ENCODE measurements at places on chromosomes 16 and 17.

DNA sequence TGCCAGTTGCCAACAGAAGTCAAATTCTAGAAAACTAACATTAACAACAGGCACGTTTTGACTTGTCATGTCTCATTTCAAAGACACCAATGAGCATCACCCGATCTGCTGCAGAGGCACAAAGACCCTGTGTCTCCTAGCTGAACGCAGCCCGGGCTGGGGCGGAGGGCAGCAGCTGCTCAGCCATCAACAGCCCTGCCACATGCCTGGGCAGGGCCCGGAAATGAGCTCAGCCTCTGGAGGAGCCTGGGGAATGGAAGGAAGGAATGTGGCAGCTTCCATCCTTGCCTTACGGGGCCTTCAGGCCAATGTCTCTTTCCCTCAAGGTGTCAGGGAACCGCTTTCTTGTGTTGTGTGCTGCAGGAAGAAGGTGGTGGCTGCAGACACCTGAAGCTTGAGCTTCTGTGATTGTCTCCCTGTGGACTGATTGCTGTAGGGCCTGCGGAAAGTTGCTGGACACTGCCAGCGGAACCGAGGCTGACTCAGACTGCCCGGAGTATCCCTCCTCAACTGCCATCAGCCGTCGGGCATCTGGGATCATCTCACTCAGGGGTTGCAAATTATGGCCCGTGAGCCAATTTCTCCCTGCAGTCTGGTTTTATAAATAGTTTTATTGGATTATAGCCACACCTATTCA is 7.3 kb downstream of the CDH13 start:
- no peak for DNase-seq

DNA sequence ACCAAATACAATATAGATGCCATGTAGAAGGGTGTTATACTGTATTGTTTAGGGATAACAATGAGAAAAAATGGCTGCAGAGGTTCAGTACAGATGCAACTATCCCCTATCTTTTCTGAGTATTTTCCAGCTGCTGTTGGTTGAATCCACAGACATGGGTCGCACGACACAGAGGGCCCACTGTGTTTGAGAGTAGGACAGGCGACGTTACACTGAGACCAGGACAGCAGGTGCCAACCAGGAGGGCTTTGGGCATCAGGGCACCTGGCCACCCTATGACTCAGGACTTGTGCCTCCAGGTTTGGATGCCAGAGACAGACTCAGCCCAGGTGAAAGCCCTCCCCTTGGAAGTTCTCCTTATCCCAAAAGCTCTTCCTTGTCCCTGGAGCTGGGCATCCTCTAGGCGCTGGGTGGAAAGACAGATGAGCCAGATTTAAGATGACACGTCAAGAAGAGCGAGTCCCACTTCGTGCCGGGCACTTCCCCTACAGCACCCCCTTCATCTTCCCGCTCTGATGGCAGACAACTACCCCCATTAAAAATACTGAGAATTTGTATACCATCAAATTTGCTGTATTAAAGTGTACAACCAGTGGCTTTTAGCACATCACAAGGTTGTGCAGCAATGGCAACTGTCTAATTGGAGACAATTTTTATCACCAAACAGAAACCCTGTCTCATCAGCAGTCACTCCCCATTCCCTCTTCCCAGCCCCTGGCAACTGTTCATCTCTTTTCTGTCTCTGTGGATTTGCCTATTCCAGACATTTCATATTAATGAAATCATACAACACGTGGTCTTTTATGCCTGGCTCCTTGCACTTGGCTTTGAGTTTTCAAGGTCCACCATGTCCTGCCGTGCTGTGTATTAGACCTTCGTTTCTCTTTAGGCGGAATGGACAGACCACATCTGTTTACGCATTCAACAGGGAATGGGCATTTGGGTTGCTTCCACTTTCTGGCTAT is 30.6 kb downstream of the TNFRSF13B start:
- no peak for DNase-seq

- DNase-seq, result no peak
These were observed 140.2 kb downstream of the TMEM132E start for GRCh38 chr17:34719569-34719968.

GRCh38 chr17:31311526-31311925 is 2.3 kb downstream of the EVI2B start:
- peak; percentile 15 for DNase-seq

DNA sequence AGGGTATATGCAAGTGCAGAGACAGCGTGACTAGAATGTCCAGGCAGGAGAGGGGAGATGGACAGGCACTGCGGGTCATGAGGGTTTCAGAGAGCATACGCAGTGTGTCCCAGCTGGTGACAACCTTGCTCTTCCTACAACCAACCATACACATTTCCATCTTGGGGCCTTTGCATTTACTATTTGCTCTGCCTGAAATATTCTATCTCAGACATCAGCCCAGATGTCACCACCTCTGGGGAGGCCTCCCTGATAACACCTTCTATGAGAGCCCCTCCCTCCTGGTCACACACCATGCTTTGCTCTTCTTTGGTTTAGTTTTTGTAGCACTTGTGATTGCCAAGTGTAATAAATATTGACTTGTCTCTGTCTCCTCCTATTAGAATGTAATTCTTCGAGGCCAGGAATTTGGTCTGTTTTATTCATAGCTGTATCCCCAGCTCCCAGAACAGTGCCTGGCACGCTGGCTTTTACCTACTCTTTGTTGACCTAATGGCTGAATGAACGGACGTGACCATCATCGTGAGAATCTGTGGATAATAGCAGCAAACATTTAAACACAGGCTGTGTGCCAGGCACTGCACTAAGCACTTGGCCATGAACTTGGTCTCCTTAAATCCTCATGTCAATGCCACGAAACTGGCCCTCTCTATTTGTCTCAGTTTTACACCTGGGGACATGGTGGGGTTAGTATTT is 51.9 kb downstream of the PLCG2 start:
- DNase-seq, result no peak

DNA sequence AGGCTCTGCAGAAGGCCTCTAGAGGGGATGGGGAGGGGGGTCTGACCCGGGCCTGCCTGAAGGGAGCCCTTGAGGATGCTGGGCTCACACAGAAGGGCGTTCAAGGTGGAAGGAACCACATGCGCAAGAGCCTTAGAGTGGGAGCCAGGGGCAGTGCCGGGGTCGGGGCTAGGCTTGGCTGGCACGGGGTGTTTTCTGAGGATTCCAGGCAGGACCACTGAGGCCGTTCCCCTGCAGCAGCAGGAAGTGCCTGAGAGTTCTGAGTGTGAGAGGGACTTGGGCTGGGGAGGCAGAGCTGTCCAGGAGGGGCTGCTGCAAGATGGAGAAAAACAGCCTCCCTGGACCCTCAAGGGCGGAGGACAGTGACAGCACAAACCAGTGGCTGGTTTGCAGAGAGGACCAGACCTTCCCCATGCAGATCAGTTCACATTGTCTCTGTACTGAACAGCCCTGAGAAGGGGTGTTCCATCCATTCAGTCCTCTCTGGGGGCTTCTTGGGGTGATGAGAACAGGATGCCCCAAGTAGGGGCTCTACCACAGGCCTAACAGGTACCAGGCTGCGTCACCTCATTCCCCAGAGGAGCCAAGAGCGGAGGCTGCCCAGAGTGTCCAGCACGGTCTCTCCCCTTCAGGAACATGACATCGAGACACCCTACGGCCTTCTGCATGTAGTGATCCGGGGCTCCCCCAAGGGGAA is 3.4 kb downstream of the NDRG4 start:
- DNase-seq, result no peak

GRCh38 chr16:81642107-81642436 is 137.0 kb upstream of the PLCG2 start:
- no peak for DNase-seq

GRCh38 chr17:76036497-76037261 is 9.6 kb upstream of the EVPL start:
- DNase-seq, result no peak

- DNase-seq, result no peak
These were observed at the start of gene GPR179 for GRCh38 chr17:38343608-38344419. GPR179 (minus strand) TSS chr17:38343956; CDS start chr17:38343789, 167 bp downstream.

GRCh38 chr17:72471296-72471695 is 350.5 kb downstream of the SOX9 start:
- DNase-seq, result no peak

DNA sequence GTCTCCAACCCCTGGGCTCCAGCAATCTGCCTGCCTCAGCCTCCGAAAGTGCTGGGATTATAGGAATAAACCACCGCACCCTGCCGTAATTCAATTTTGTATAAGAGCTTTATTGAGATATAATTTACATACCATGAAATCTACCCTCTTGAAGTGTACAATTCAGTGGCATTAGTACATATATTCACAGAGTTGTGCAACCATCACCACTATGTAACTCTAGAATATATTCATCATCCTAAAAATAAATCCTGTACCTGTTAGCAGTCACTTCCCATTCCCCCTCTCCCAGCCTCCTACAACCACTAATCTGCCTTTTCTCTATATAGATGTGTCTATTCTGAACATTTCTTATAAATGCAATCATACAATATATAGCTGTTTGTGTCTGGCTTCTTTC is 26.1 kb downstream of the TOM1L2 start:
- DNase-seq, result no peak

- DNase-seq, result no peak
These were observed 103.9 kb upstream of the SEC14L1 start for GRCh38 chr17:77036841-77037381.

GRCh38 chr16:48291303-48291702 is 44.0 kb upstream of the ABCC11 start:
- no peak for DNase-seq

DNA sequence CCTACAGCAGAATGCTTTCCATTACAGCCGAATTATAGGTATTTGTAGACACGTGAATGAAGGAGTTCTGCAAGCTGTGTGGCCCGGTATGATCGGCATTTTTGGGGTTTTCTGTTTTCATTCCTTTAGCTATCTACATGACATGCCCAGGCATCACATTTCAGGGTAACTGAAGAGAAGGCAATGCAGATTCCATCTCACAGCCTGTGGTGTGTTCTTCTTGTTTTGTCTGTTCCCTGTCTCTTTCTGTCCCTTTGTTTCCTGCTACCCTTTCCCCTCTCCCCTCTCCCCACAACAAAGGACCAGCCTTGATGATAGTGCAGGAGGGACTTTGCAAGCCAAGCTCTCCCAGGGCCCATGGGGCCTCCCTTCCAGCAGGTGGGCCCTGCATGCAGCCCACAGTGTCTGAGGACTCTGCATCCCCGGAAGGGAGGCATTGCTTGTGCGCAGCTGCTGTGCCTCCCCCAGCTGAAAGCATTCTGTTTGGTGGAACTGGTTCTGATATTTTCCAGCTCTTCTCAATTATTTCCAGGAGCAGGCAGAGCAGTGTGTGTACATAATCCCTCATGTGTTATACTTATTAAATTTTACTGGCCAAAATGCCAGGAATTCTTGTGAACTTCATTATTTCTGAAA is 207.4 kb downstream of the RPTOR start:
- no peak for DNase-seq

DNA sequence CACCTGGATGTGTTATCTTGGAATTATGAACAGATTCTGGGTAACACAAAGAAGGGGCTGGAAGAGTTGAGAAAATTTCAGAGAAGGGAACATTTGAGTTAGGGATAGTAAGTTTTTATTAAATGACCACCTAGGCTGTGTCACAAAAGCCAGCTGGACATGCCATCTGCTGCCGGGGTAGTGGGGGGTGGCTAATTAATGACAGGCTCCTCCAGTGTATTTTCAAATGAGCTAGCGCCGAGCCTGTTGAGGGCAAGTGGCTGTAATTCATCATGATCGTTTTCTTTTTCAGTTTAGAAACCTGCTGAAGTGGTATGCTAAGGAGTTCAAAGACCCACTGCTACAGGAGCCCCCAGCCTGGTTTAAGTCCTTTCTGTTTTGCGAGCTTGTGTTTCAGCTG is 6.2 kb downstream of the TMEM97 start:
- DNase-seq, result no peak

DNA sequence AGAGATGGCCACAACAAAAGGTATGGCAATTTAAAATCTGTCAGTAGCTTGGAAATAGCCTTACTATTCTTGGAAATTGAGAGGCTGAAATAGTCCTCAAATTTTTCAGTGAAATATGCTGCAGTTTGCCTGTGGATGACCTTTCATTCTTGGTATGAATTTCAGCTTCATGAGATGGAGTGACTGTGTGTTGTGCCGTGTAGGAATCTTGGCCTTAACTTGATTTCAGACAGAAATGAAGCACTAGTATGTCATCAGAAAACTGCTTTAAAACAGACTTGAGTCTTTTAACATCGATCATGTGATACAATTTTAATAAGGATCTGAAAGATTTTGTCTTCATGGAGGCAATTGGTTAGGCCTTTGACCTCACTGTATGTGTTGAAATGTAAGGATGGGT is 247.2 kb downstream of the CNTNAP4 start:
- DNase-seq, result no peak

DNA sequence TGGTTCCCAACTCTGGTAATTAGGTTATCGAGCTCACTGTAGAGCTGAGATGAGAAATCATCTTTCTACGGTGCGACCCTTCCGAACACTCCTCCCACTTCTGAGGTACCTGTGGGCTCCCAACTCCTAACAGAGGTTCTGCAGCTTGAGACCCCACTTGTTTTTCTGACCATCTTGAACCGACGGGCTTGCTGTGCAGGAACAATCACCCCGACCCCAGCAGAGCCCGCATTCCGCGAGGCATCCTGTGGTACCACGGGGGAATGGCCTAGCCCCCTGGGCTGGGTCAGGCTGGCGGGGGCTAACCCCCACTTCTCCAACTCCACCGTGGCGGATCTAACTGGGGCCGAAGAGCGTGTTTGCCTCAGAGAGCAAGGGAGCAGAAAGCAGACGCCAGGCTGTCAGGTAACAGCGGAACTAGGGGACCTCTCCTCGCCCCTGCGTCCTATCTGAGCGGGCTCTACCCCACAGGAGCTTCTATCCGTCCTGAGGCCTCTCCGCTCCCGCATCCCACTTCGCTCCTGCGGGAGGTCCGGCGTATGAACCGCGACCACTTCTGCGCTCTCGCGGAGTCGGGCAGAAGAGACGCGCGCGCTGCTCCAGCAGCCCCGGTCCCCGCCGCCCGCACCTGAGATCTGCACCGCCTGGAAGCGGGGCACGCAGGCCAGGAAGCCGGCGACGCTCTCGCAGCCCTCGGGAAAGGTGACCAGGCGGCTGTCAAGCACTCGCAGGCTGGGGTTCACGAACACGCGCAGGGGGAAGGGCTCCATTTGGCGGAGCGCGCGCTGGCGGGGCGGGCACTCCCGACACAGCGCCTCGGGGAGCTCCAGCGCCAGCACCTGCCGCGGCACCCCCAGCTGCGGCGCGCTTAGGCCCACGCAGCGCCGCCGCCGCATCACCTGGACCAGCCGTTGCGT is 761 bp downstream of the PDF start:
- peak; percentile 43 for DNase-seq

GRCh38 chr17:66689221-66689620 is 145.7 kb upstream of the CACNG5 start:
- no peak for DNase-seq

GRCh38 chr17:39271546-39271945 is 45.8 kb upstream of the STAC2 start:
- no peak for DNase-seq

DNA sequence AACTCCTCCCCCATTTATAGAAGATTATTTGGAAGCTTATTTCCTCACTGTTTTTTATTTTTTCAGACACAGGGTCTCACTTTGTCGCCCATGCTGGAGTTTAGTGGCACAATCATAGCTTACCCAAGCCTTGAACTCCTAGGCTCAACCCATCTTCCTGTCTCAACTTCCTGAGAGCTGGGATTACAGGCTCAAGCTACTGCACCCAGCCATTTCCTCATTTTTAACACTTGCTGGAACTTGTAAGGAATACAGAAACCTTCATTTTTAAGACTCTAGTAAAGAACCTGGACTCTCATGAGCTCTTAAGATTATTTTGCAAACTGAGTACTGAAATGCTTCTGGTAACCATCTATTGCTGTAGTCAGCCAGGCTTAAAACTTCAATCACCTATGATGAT is 29.9 kb downstream of the KANSL1 start:
- DNase-seq, result no peak
